IMR-90 (cell line): ENCODE measurements at places on chromosomes 1 and 21. TPM values are rescaled to one million over a fixed set of nuclear protein-coding genes. Genes with fewer than 3 reads are reported as not detected.
A peak's percentile ranks its signal among the peaks of the same experiment; 100 is the strongest.

DHDDS gene
- polyA plus RNA-seq, result 42.8 and 49.3 TPM in 2 replicates

- no peak for DNase-seq
These were observed 305.7 kb upstream of the NRIP1 start for GRCh38 chr21:15370462-15370975.

DNA sequence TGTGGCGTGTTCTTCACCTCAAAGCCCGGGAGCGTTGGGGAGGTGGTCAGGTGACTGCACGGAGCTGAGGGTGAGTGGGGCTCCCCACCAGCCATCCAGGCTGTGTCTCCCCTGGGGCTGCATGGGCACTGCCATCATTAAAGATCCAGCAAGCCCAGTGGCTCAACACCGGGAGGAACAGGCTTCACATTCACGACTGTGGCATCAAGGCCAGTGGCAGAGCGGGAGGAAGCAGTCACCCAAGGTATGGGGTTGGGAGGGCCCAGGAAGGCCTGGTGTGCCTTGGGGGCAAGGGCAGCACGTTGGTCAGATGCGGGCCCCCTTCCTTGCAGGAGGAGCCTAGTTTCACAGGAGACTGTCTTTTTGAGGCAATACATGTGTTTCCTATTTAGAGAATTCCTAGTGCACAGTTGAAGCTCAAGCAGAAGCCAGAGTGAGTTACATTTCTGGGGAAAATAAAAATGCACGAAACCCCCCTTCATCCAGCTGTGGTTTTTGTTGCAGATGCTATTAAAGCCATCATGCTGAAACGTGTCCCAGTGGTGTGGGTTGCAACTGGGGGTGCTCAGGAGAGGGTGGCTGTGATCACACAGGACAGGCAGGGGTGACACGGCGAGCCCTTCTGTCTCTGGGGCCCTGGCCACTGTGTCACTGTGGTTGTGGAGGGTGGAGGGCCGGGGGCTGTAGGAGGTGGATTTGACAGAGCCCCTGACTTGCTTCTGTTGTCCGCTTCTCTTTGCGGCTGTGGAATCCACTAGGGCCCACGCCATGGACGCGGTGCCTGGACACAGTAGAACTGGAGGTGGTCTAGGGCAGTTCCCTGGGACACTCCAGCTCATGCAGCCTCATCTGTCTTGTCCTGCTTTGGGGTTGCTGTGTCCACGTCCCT lies 34.1 kb downstream of the SNAP47 start:
- DNase-seq, result no peak

FOXO6 gene
- polyA plus RNA-seq, result not detected in 2 replicates

GRCh38 chr1:14891991-14892390 lies 261.6 kb upstream of the TMEM51 start:
- DNase-seq, result no peak

- DNase-seq, result peak; percentile 74
These were observed 128.5 kb upstream of the ERRFI1 start for GRCh38 chr1:8154621-8155052.

GRCh38 chr21:41600116-41600515 lies 92.2 kb upstream of the TMPRSS2 start:
- no peak for DNase-seq

OR2T33 gene
- not detected in 2 replicates for polyA plus RNA-seq

ENAH gene
- polyA plus RNA-seq, result 47.4 and 61.3 TPM in 2 replicates

HTR6 gene
- polyA plus RNA-seq, result not detected in 2 replicates

DNA sequence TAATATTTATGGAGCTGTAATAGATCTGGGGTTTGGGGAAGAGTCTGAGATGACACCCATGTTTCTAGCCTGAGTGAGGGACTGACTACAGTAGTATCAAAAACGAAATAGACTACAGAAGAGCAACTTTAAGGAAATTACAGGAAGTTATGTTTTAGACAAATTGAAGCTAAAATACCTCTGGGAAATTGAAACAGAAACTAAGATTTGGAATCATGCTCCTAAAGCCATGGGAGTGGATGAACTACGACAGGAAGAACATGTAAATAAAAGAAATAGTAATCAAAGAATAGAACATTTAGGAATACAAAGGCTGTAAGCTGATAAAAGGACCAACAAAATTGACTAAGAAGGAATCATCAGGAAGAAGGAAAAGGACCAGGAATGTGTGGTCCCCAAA lies 68.9 kb downstream of the KIAA0319L start:
- peak; percentile 3 for DNase-seq

- no peak for DNase-seq
These were observed 72.4 kb upstream of the TMEM51 start for GRCh38 chr1:15081102-15081501.

DNA sequence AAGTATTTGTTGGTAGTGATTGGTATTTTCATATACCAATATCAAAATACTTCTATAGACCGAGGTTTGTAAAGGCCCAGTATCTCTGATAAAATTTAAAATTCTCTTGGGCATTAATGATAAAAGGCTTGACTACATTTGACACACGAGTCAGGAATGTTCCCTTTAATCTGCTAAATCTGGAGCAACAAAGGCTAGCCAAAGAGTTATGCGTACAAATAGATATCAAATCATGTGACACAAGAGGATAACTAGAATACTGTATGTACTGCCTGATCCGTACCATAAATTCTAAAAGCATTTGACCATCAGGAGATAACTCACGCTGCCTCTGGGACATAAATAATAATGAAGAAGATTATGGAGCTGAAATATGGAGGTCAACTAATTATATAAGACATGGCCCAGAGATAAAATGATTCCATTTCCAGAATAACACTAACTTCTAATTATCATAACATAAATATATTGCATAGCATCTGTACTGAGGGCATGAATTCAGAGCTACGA lies 64.2 kb upstream of the SH3GLB1 start:
- DNase-seq, result no peak

ADSS2 gene
- polyA plus RNA-seq, result 25.5 and 30.1 TPM in 2 replicates

DNA sequence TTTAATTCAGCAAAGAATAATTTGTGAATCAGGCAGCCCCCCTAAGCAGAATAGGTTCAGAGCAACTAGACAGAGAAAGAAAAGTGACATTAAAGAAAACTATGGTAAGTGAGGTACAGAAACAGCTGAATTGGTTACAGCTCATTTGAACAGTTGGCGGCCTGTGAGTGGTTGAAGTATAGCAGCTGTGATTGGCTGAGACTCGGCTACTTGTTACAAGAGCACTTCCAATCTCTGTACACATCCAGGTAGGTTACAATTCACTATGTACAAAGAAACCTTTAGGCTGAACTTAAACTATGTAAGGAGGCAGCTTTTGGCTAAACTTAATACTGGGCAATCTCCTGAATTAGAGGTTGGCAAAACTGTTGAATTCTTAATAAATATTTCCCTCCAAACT lies 171.1 kb upstream of the LHX8 start:
- DNase-seq, result no peak

DNA sequence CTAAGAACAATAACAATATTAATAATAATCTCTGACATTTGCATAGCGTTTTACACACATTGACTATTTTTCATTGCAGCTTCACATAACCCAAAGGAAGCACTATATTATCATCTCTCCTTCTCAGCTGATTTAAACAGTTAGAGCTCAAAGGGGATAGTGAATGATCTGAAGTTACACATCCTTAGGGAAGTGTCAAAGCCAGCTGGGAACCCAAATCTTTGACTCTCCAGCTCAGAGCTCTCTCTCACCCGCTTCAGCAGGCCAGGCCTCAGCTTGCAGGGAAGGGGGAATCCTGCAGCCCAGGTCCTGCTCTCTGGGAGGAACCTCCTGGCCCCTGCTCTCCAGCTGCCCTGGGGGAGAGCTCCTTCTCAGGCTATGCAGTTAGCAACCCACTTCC lies 26.3 kb downstream of the PLEKHA6 start:
- DNase-seq, result no peak

SYNC gene
- 41.3 and 48.9 TPM in 2 replicates for polyA plus RNA-seq

DNA sequence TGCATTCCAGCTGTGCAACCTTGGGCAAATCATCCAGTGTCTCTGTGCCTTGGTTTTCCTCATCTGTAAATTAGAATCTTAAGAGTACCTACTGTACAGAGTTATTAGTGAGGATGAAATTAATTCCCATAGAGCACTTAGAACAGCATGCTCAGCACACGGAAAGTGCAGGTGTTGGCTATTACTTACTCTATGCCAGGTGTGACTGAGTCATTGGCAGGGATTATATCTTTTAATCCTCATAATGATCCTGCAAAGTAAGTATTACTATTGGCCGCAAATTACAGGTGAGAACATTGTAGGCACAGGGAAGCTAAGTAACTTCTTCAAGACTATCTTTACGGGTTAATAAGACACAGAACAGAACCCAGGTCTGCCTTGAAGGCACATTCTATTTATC lies 6.3 kb upstream of the UBE2U start:
- no peak for DNase-seq

DNA sequence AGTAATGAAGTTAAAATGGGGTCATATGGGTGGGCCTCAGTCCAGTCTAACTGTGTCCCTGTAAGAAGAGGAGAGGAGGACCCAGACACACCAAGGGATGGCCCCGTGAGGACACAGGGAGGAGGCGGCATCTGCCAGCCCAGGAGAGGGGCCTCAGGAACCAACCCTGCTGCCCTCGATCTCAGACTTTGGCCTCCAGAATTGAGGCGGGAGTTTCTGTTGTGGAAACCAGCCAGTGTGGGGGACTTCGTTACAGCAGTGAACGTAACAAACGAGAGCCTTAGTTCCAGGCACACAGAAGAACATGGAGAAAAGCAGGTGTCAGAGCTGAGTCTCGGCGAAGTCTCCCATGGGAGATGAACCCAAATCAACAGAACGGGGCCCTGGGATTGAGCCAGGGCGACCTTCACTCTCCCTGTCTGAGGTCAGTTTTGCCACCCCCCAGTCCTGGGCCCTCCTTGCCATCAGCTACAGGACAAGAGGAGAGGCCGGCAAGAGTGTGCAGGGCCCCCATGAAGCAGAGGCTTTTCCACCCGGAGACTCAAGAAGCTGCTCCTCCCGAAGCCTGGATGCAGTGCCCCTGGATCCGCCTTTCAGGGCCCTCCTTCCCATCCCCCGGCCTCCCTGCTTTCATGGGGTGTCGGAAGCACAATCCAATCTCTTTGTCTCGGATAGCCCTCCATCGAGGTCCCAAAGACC lies 36.6 kb downstream of the TFF3 start:
- no peak for DNase-seq
